ENCODE measurements at places on chromosomes 1 and 21. TPM values are rescaled to one million over a fixed set of nuclear protein-coding genes. Genes with fewer than 3 reads are reported as not detected.

GRCh38 chr1:18819986-18820790, 39.3 kb downstream of the TAS1R2 start:
- DNase-seq = no peak
- no peak overlapping the region for H3K27ac ChIP-seq
- no peaks in the 10 kb centered on the region for H3K36me3 ChIP-seq
- H3K4me1 ChIP-seq = peaks cover 4% of the 10 kb centered on the region
- H3K27me3 ChIP-seq = peaks cover 24% of the 10 kb centered on the region

GRCh38 chr1:200337410-200337809, 72.4 kb downstream of the ZNF281 start:
- H3K27me3 ChIP-seq = no peaks in the 10 kb centered on the region
- no peaks in the 10 kb centered on the region for H3K36me3 ChIP-seq
- no peak for DNase-seq

GRCh38 chr1:25467193-25467592, 36.5 kb downstream of the MACO1 start:
- no peaks in the 10 kb centered on the region for H3K27me3 ChIP-seq
- no peak overlapping the region for H3K4me3 ChIP-seq
- H3K4me1 ChIP-seq = no peaks in the 10 kb centered on the region
- peaks cover 2% of the 10 kb centered on the region for H3K36me3 ChIP-seq

- H3K36me3 ChIP-seq = peaks cover 35% of the 10 kb centered on the region
- DNase-seq = no peak
- no peak overlapping the region for H3K4me3 ChIP-seq
- H3K27ac ChIP-seq = no peak overlapping the region
Measured at GRCh38 chr1:167808690-167809089, 86.9 kb downstream of the MPZL1 start.

- no peak overlapping the region for H3K4me3 ChIP-seq
- no peak overlapping the region for H3K27ac ChIP-seq
- H3K4me1 ChIP-seq = no peaks in the 10 kb centered on the region
Measured at GRCh38 chr1:174775621-174776020, 224.1 kb upstream of the CACYBP start.

GRCh38 chr1:79845936-79846335, 839.4 kb upstream of the ADGRL4 start:
- no peaks in the 10 kb centered on the region for H3K36me3 ChIP-seq
- H3K4me1 ChIP-seq = peaks cover 49% of the 10 kb centered on the region
- H3K27ac ChIP-seq = no peak overlapping the region
- DNase-seq = no peak
- H3K4me3 ChIP-seq = no peak overlapping the region

DNA sequence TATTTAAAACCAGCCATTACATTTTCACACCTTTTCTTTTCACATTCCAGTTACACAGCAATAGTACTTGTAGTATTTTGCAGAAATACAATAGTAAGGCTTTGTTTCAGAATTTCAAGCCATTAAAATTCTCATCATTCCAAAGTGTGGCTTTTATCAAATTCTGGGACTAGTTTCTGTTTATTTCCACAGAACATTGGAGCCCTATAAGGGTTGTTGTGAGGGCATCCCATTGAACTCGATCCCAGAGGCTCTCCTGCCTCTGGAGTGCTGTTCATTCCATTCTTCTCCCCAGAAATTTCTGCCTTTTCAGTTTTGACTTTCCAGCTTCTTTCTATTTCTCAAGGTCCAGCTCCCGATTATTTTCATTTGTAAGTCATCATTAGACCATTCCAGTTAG, 645.5 kb downstream of the ADGRL2 start:
- no peaks in the 10 kb centered on the region for H3K36me3 ChIP-seq
- H3K4me1 ChIP-seq = no peaks in the 10 kb centered on the region
- H3K4me3 ChIP-seq = no peak overlapping the region
- H3K27ac ChIP-seq = no peak overlapping the region

- no peaks in the 10 kb centered on the region for H3K36me3 ChIP-seq
- peaks cover 35% of the 10 kb centered on the region for H3K4me1 ChIP-seq
- no peak for DNase-seq
- no peak overlapping the region for H3K4me3 ChIP-seq
- no peak overlapping the region for H3K27ac ChIP-seq
Measured at GRCh38 chr1:179036844-179037465, 11.3 kb downstream of the FAM20B start.

DNA sequence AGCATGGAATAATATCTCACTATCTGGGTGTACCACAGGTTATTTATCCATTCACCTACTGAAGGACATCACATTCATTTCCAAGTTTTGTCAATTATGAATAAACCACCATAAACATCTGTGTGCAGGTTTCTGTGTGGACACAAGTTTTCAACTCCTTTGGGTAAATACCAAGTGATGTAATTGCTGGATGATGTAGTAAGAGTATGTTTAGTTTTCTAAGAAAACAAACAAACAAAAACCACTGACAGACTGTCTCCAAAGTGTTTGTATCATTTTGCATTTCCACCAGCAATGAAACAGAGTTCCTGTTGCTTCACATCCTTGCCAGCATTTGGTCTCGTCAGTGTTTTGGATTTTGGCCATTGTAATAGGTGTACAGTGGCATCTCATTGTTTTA, 435.7 kb upstream of the PROX1 start:
- H3K27ac ChIP-seq = no peak overlapping the region
- DNase-seq = no peak
- no peaks in the 10 kb centered on the region for H3K4me1 ChIP-seq
- no peaks in the 10 kb centered on the region for H3K27me3 ChIP-seq
- no peak overlapping the region for H3K4me3 ChIP-seq
- no peaks in the 10 kb centered on the region for H3K36me3 ChIP-seq

- no peak for DNase-seq
- H3K36me3 ChIP-seq = no peaks in the 10 kb centered on the region
- no peak overlapping the region for H3K27ac ChIP-seq
- no peaks in the 10 kb centered on the region for H3K4me1 ChIP-seq
- H3K4me3 ChIP-seq = no peak overlapping the region
- H3K27me3 ChIP-seq = no peaks in the 10 kb centered on the region
Measured at GRCh38 chr1:197619008-197619640, 156.2 kb downstream of the DENND1B start.

DNA sequence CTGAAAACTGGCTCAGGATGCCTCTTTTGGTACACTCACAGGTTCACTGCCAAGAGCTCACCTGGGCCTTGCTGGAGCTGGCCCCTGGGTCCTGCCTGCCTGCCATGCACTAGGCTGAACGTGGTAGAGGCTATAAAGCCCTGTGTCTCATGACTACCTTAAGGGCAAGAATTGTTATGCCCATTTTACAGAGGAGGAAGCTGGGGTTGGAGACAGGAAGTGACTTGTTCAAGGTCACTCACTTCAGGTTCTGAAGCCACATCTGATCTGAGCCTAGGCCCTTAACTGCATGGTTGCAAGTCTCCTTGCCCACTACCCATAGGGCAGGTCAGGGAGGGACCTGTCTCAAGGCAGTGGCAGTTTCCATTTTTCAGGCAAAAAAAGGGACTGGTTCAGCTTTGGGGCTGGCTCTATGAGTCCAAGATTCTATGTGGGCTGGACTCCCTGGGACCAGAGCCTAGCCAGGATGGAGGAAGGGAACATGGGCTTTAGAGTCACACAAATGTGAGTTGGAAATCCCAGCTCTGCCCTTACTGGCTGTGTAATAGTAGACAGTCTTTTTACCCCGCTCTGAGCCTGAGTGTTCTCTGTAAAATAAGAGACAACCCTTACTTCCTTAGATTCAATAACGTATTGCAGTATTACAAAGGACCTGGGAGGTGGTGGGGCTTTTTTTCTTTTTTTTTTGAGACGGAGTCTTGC, 7.8 kb downstream of the STK40 start:
- no peak overlapping the region for H3K27ac ChIP-seq
- no peaks in the 10 kb centered on the region for H3K27me3 ChIP-seq
- H3K36me3 ChIP-seq = no peaks in the 10 kb centered on the region

- H3K27ac ChIP-seq = no peak overlapping the region
- H3K36me3 ChIP-seq = no peaks in the 10 kb centered on the region
- H3K4me3 ChIP-seq = no peak overlapping the region
- no peaks in the 10 kb centered on the region for H3K4me1 ChIP-seq
Measured at GRCh38 chr1:84632673-84633434, 57.4 kb downstream of the SSX2IP start.

DNA sequence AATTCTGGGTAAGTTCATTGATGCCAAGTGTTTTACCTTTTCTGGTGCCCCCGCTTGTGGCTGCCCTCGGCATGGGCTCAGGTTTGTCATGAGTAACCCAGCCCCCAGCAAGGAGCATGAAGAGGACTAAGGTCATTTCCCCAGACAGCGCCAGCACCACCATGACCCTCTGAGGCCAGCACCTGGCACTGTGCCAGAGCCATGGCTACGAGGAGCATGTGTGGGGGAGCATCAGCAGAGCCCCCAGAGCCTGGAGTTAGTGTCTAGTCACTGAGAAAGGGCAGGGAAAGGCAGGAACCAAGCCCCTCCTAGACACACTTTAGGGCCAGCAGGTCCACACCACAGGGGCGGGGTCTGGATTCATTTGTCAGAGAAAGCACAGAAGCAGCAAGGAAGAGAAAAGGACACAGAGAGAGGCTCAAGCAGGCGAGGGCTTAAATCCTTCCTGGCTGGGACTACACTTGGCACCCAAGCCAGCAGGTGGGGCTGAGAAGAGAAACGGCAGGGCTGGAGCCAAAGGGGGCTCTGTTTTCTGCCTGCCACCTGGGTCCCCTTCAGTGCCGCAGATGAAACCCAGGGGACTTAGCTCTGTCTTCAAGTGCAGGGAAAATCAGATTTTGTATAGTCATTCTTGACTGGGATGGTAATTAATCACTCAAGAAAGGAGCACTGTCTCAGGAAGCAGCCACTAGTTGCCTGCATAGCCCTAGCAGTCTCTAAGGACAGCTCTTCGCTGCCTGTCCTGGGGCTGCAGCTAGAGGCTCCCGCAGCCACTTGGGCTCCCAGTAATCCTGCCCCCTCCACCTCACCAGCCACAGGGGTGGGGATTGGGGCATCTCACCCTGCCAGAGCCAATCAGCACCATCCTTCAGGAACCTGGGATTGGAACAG, 79.6 kb upstream of the ZC3H12A start:
- peaks cover 56% of the 10 kb centered on the region for H3K27me3 ChIP-seq
- H3K36me3 ChIP-seq = no peaks in the 10 kb centered on the region
- no peak for DNase-seq
- H3K27ac ChIP-seq = peak overlapping the region; percentile 46
- H3K4me1 ChIP-seq = peaks cover 28% of the 10 kb centered on the region

GRCh38 chr1:8239306-8240023, 78.4 kb upstream of the SLC45A1 start:
- H3K27me3 ChIP-seq = no peaks in the 10 kb centered on the region
- H3K4me1 ChIP-seq = peaks cover 18% of the 10 kb centered on the region
- DNase-seq = no peak

- H3K4me3 ChIP-seq = no peak overlapping the region
- H3K36me3 ChIP-seq = no peaks in the 10 kb centered on the region
- no peak overlapping the region for H3K27ac ChIP-seq
- H3K27me3 ChIP-seq = no peaks in the 10 kb centered on the region
Measured at GRCh38 chr1:204107892-204108291, 35.0 kb downstream of the SOX13 start.

- H3K4me3 ChIP-seq = no peak overlapping the region
- no peaks in the 10 kb centered on the region for H3K36me3 ChIP-seq
- no peak for DNase-seq
Measured at GRCh38 chr1:235022981-235023710, 105.5 kb downstream of the TOMM20 start.

DNA sequence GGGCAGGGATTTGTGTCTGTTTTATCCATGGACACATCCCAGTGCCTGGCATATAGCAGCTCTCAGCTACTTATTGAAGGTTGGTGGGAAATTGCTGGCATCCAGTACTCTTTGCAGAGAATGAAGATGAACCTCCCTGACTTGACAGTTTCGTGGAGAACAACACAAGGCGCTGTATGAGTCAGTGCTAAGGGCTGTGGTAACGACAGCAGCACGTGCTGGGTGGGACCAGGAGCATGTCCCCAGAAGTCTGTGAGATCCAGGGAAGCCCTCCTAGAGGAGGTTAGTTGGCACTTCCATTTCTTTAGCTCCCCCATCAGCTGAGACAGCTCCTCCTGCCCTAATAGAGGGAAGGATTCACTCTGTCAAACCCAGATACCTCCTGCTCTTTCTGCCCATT, 25.9 kb upstream of the IL19 start:
- peaks cover 3% of the 10 kb centered on the region for H3K4me1 ChIP-seq
- no peaks in the 10 kb centered on the region for H3K27me3 ChIP-seq
- H3K27ac ChIP-seq = no peak overlapping the region
- no peak overlapping the region for H3K4me3 ChIP-seq
- no peak for DNase-seq

The OR2T29 gene
- total RNA-seq = not detected

The PAPPA2 gene
- total RNA-seq = 0.79 TPM

The PDC gene
- total RNA-seq = not detected

The LCE3E gene
- total RNA-seq = not detected

The IGSF3 gene
- 27.2 TPM for total RNA-seq

The SH3BGR gene
- total RNA-seq = 2.3 TPM

The NPL gene
- 12.7 TPM for total RNA-seq
